ENCODE measurements at places on chromosomes 11 and 22.

DNA sequence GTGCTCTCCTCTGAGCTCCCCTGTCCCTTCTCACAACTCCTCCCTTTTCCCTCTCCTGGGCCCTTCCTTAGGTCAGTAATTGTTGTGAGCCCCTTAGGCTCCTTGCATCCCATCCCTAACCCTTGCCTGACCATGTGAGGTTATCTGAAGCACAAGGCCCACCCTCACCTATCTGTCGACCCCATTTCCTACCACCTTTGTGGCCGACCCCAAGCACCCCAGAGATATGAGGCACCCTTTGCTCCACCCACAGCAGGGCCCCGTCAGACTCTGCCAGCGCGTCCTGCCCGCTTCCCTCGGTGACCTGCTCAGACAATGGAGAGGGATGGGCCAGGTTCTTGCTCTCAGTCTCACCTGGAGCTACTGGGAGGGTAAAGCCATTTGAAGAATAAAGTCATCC, 1.3 kb downstream of the GNG3 start:
- DNase-seq: no peak

DNA sequence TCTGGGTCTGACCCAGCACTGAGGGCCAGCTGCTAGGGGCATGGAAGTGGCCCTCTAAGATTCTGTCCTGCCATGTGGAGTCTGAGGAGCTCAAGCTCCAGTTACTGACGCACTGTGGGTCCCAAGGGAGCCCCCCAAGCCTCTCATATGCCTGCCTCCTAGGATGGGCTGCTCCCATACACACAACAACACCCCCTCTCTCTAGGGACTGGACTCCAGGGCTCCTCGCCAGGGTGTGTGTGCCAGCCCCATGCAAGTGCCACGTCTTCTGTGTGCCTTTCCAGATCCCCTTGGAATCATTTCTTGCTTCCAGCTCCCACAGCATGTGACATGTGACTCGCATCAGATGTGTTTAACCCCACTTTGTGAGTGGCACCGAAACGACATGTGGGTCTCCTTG, 234.5 kb downstream of the CEP164 start:
- DNase-seq: no peak

DNA sequence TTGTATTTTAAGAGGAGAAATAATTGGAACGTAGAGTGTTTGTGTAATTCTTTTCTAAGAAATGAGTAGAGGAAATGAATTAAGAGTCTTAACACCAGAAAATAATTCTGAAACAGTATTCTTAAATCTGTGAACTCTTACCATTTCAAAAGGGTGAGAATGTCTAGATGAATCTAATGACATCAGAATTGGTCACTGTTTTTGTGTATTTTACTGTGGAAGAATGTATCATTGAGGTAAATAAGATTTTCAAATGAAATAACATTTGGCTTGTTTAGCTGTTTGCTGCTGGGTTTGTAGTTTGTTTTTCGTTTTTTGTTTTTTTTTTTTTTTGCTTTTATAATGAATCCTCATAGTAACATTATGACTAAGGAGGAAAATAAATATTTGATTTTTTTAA, 97.6 kb downstream of the EMSY start:
- no peak for DNase-seq

- DNase-seq: no peak
These were observed 829.9 kb downstream of the METTL15 start for GRCh38 chr11:28938091-28938490.

DNA sequence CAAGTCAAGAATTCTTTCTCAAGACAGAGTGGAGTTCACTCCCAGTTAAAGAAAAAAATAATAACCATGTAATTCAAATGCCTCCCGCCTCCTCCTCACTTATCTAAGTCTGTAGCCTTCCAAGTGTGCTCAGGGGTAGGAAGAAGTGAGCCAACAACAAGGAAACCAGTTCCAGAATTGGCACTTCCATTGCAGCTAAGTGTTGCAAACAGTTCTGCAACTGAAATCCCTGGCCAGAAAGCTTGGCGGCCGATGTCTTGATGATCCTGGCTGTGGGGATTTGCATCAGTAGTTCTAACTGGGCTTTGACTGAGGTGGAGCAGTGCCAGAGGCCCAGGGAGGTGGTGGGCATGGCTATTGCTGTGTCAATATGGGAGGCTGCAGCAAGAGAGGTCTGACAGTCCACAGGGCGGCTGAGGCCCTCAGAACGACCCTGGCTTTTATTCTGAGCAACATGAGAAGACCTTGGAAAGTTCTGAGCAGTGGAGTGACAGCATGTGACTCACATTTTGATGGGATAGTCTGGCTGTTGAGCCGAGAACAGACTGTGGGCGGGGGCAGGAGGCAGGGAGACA, 19.2 kb downstream of the DHCR7 start:
- no peak for DNase-seq

GRCh38 chr11:133896642-133897330, 51.5 kb upstream of the SPATA19 start:
- no peak for DNase-seq

DNA sequence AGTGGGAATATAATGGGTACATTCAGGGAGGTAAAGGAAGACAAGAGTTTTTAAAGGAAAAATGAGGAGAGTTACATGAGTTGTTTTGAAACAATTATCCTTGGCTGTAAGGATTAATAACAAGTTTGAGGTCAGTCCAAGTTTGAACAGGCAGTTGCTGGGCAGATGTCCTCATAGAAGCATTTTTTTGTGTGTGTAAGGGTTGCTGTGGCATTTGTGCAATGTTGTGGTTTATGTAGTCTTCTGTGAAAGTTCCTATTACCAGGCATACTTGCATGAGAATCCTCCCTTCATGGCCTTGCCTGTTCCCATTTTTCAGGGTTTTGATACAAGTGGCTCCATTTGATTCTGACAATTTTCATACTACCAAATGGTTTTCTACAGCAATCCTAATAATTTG, 400.2 kb downstream of the KCNA4 start:
- no peak for DNase-seq

Data from NCI-H1694 treated with DMSO at 0.1 percent for 48 hours (cell line).